ENCODE measurements at places on chromosomes 1 and 21. TPM values are rescaled to one million over a fixed set of nuclear protein-coding genes. Genes with fewer than 3 reads are reported as not detected.
A peak's percentile ranks its signal among the peaks of the same experiment; 100 is the strongest.

Gene SMPDL3B
- total RNA-seq, result 2.7 TPM

Gene GUCA2A
- total RNA-seq, result not detected

DNA sequence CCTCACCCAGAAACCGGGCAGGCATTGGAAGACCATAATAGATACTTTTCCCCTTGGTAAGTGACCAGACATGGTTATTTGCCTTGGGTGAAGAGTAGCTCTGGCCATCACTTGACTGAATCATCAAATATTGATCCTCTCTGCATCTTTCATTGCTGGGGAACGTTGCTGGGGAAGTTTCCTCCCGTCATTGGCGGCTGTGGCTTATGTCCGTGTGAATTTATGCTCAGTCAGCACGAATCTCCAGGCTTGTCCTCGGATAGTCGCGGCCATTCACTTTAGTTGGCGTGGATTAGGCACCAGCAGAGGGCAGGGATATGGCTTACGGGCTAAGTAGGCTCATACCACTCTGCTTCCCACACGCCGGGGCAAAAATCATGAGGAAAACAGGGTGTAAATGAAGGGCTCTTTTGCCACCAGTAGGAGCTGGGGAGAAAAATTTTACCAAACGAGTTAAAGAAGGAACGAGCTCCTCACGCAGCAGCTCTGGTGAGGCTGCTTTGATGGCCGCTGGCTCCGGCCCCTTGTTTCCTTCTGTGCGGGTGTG, 473.4 kb downstream of the CAMTA1 start:
- DNase-seq, result no peak

GRCh38 chr1:93317207-93317606, 28.5 kb upstream of the DR1 start:
- no peak for DNase-seq

DNA sequence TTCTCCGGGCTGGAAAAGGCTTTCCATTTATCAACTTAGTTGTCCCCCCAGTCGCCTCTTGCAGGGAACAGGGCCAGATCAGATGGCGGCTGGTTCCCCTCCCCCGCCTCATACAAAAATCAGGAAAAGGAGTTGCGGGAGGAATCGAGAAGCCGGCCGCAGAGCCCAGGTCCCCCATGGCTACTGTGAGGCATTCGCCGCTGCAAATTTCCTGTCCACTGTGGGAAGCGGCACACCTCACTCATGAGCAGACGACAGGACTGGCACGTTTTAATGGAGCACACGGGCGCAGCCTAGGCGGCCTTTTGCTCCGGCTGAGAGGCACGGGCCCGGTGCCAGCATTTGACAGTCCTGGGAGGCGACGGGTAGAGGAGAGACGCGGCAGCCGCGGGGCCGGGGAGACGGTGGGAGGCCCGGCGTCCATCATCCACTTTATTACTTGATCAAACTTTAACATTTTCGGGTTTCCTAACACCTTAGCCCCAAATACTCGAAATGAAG, 1.1 kb downstream of the GNG4 start:
- DNase-seq, result no peak

GRCh38 chr1:42937141-42937696, 21.4 kb downstream of the SLC2A1 start:
- DNase-seq, result peak; percentile 98

GRCh38 chr1:21633141-21633755, 35.9 kb downstream of the RAP1GAP start:
- no peak for DNase-seq

DNA sequence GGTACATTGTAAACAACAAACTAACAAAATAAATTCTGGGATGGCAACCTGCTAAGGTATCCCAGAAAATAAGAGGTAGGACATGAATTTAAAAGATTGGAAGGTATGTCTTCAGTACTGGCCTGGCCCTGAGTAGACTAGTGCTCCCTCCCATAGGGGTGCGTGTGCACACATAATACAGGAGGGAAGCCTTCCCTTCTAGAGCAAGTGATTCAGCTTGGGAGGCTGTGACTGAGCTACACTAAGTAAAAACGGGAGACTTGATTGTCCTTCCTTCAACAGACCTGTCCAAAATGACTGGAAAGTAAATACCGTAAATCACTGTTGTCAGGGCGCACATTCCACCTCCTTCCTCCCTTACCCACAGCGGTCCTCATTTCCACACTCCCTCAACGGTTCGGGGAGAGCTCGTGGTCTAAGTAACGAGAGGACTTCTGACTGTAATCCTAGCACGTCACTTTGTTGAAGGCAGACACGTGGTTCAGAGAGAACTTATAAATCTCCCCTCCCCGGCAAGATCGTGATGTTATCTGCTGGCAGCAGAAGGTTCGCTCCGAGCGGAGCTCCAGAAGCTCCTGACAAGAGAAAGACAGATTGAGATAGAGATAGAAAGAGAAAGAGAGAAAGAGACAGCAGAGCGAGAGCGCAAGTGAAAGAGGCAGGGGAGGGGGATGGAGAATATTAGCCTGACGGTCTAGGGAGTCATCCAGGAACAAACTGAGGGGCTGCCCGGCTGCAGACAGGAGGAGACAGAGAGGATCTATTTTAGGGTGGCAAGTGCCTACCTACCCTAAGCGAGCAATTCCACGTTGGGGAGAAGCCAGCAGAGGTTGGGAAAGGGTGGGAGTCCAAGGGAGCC, at the start of gene TGFB2:
Gene TGFB2, plus strand, starts transcription at position 523 of the 859 bp plus-strand sequence. CDS start 1,366 bp downstream, outside the sequence.
- DNase-seq, result peak; percentile 66
